GDM1 (cell line): ENCODE measurements at places on chromosomes 13 and 19.

DNA sequence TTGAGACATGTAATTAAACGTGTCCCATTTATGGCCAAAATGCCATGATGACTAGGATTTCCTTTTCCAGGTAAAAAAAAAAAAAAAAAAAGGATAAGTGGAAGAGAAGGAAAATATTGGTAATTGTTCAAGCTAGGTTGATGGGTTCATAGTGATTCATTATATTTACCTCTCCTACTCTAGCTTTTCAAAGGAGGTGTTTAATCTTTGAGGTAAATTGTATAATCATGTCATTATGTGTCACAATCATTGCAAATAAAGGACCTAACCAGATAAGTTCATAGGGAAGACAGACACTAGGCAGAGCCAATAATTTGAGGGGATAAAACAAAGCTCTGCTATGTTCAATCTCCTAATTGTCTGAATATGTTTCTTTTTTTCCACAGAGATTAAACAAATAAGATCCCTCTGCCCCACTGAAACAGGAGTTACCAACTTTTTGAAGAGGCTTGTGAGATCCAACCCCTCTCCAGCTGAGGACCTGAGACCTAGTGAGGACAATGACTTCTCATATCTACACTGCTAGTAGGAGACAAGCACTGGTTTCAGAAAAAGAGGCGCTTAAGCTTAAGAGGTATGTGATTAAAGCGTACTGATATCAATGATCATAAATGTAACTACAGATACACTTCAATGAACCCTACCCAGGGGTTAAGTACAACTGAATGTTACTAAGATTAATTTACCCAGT, 61.4 kb downstream of the USP12 start:
- DNase-seq: no peak

- DNase-seq: no peak
These were observed 167.4 kb downstream of the SLITRK6 start for GRCh38 chr13:85631801-85632200.

- DNase-seq: no peak
These were observed 11.0 kb downstream of the CYTH2 start for GRCh38 chr19:48480183-48480557.

DNA sequence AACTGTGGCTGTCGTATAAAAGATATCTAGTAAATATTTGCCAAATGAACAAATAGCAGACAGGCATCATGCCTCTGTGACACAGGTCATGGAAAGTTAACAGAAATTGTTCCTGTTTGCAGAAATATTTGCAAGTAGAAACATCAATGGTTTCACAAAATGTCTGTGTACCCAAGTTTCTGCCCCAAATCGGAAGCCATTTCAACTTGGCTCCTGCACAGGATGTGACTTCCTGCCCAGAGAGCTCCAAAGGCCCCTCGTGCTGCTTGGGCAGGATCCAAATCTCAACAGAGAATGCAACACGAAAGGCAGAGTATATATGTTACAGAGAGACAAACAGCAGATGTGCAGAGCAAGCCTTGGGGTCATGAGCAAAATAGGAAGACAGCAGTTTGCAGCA, 95.5 kb upstream of the SERP2 start:
- no peak for DNase-seq

GRCh38 chr13:40169476-40169875, 497.0 kb downstream of the FOXO1 start:
- no peak for DNase-seq

DNA sequence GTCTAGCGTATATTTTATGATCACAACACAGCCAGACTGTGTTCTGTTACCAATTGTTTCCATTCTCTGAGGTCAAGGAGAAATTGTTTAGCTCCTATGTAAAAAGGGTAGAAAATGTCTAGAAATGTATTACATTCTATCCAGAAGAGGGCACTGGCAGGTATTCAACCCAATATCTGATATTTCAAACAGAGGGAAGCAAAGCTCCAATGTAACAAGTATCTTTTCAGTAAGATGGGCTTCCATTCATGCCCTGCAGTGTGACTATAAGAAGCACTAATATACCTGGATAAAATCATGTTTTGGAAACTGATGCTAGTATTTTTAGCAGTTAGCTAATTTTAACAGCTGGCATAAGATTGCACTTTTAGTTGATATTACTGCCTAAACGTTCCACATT, 312.7 kb downstream of the FGF14 start:
- no peak for DNase-seq

GRCh38 chr13:92433386-92433785, 793.2 kb upstream of the GPC6 start:
- no peak for DNase-seq

GRCh38 chr13:110520431-110521295, 40.9 kb downstream of the RAB20 start:
- DNase-seq: no peak

GRCh38 chr13:25286308-25286968, 850 bp downstream of the MTMR6 start:
- no peak for DNase-seq

GRCh38 chr19:39052243-39052746, 19.9 kb upstream of the FBXO27 start:
- DNase-seq: peak; percentile 6

GRCh38 chr19:18506101-18506930, 15.6 kb downstream of the ELL start:
- no peak for DNase-seq

- DNase-seq: no peak
These were observed 31.6 kb downstream of the SHISA2 start for GRCh38 chr13:26019881-26020870.

DNA sequence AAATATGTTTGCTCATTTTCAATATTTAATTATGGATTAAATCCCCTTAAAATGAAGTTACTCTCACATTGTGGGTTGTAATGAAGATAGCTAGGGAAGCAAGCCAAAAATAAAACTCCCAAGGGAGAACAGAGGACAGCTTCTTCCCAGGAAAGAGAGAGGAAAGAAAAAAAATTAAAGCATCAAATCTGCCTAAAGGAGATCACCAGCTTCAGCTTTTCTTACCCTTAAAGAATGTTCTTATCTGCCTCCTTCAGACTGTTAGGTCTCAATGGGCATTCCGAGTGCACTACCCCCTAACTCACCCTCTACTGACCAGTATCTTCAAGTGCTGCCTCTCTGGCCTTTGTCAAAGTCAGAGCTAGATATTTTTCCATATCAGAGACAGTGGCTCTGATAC, 55.2 kb downstream of the XPO4 start:
- DNase-seq: no peak

DNA sequence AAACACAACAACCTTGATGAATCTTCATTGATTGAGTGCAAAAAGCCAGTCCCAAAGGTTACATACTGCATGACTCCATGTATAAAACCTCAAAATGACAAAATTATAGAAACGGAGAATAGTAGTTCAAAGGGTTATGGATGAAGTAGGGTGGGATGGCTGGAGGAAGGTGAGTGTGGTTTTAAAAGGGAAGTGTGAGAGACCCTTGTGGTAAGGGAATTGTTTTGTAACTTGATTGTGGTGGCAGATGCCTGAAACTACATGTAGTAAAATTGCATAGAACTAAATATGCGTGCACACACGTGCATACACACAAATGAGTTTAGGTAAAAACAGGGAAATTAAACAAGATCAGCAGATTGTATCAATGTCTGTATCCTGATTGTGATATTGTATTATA, 340.7 kb downstream of the MTUS2 start:
- DNase-seq: no peak

DNA sequence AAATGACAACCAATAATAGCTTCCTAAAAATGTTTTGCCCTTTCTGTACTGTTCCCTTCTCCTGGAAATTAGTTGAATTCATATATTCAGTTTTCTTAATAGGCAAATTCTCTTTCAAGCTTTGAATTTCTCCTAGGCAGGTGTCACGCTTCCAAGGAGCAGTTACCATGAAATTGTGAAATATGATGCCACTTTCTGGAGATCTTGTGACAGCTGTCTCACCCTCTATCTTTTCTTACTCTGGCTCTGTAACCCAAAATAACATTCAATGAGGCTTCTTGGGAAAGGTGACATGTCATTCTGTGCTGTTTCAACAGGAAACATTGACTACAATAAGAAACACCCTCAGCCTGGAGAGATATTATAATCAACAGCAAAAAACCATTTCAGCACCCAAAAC, 80.3 kb upstream of the MRI1 start:
- no peak for DNase-seq

DNA sequence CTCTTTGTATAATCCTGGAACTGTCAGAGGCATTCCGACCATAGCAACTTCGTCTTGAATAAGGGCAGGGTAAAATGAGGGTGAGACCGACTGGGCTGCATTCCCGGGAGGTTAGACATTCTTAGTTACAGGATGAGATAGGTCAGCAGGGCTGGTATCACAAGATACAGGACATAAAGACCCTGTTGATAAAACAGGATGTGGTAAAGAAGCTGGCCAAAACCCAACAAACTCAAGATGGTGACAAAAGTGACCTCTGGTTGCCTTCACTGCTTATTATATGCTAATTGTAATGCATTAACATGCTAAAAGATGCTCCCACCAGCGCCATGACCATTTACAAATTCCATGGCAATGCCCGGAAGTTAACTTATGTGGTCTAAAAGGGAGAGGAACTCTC, 27.7 kb upstream of the MBNL2 start:
- DNase-seq: no peak

DNA sequence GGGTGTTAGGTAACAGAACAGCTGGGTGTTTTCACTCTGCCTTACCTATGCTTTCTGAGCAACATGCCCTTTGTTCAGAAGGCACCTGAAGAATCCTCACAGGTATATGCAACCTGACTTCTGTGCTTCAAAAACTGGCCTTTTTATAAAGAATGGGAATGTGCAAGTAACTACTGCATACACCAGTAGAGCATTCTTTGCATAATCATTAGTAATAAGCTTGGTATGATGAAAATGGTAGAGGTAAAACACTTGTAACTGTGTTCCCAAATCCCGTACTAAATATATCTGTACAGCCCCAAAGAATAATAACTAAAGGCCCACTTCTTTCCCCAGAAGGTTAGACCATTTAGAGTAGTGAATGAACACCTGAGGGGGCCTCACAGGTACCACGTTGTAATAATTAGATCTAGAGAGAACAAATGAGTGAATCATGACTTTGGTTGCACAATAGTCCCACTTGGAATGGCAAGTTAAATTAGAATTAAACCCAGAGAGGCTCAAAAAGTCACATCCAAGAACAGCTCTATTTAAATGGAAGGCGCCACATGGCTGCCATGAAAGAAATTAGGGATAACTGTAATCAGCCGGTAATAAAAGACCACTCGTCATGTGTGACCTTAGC, 413.9 kb downstream of the KLF12 start:
- no peak for DNase-seq

GRCh38 chr13:34667286-34668218, 274.5 kb upstream of the NBEA start:
- no peak for DNase-seq

GRCh38 chr13:98309569-98310335, 132.7 kb upstream of the RNF113B start:
- no peak for DNase-seq

DNA sequence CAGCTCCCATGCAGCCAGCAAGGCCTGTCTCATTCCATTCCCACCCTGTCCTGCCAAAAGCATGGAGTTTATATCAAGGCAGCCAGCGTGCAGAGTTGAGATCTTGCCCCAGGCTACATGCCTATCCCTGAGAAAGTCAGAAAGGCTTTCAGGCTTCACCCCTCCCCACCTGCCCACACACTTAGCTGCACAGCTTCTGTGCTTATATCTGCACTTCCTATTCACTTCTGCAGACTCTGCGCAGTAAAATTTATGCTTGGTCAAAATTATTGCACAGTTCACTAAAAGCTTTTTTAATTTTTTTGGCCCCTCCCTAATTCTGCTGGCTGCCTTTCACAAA, 12.5 kb upstream of the ZNF675 start:
- no peak for DNase-seq

DNA sequence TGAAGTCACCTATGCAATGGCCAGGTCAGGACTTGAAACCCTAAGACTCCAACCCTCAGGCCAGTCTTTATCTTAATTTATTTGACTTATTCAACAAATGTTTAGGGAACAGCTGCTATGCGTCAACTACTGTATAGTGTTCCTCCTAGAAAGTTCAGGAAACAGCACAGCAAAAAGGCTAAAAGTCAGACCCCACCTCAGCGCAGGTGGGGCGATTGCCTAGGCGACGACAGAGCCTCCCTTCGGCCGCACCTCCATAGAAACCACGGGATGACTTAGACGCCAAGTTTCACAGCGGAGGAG, 502 bp downstream of the VRK3 start:
- no peak for DNase-seq

- DNase-seq: no peak
These were observed 379.2 kb upstream of the MIR17HG start for GRCh38 chr13:90968166-90968904.

- no peak for DNase-seq
These were observed 499.5 kb upstream of the GPC6 start for GRCh38 chr13:92727118-92727517.

DNA sequence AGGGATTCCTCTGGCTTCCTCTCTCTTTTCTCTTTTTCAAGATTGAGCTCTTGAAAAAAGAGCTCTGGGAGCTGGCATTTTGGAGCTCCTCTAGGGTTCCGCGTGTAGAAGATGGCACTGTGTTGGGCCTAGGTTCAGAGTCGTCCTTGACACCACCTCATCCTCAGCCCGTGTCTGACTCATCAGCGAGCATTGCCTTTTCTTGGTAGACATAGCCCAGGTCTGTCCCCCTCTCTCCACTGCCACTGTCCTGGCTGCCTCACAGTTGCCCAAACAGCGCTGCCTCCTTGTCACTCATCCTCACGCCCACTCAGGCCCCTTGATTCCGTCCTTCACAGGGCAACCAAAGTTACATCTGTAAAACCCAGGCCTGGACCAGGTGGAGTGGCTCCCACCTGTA, 24.6 kb downstream of the PAK4 start:
- no peak for DNase-seq

GRCh38 chr19:10088949-10089554, 2.9 kb downstream of the SHFL start:
- DNase-seq: no peak

DNA sequence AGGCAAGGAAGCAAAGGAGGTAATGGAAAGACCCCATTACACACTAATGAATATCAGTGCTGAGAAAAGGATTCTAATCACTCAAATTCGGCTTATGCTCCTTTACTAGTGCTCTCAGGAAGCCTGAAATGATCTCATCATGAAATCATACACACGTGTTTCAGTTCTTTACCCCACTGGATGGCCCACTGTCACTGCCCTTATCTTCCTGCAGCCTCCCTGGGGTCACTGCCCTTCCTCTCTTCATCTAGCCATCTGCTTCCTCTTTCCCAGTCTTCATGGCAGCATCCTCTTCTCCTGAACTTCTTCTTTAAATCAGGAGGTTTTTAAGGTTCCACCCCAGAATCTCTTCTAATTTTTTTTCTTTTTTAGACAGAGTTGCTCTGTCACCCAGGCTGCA, 27.9 kb upstream of the EEF1AKMT1 start:
- DNase-seq: peak; percentile 49

- no peak for DNase-seq
These were observed 458 bp downstream of the ARHGEF1 start for GRCh38 chr19:41883463-41883820.
